ENCODE measurements at places on chromosomes 6 and 20. TPM values are rescaled to one million over a fixed set of nuclear protein-coding genes. Genes with fewer than 3 reads are reported as not detected.

TTBK1 gene
- 0.95 TPM for total RNA-seq

SOX18 gene
- 20.0 TPM for total RNA-seq

NNAT gene
- total RNA-seq: 41.3 TPM

ADGRF1 gene
- total RNA-seq: 3.3 TPM

C6orf163 gene
- 3.8 TPM for total RNA-seq

FAM210B gene
- total RNA-seq: 49.5 TPM

TGM2 gene
- 14.9 TPM for total RNA-seq

MYBL2 gene
- total RNA-seq: 19.5 TPM

CCN6 gene
- total RNA-seq: not detected

HSPA1L gene
- total RNA-seq: 1.3 TPM

EPPIN gene
- not detected for total RNA-seq

GRM1 gene
- not detected for total RNA-seq

MTFR2 gene
- total RNA-seq: 2.2 TPM

COL11A2 gene
- 1.1 TPM for total RNA-seq

TBX18 gene
- total RNA-seq: 0.82 TPM

- no peak for DNase-seq
These were observed 588.8 kb upstream of the ADGRB3 start for GRCh38 chr6:68046302-68046701.

DNA sequence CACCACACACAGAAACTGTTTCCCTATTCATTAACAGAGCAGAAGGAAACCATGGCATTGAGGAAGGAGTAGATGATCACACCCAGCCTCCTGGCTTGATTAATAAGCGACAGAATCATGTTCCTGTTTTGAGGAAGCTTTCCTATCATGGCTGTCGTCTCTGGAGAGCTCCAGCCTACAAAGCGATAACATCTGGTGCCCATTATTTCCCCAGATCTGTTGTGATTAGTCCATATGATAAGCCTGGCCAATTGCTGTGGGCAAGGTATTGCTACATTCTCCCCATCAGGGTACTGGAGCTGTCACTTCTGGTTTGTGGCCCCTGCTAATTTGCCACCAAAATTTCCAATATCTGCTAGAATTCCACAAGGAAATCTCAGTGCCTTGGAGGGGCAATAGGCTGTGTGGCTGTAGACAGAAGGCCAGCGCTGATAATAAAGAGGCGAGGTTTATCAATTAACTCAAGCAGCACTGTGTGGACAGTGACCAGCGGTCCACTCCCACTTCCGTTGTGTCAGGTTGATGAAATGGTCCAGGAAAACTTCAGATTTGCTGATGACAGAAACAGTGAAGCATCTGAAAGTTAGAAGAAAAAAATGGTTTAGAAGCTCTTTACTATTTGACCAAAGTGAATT lies 66.4 kb downstream of the OLIG3 start:
- no peak for DNase-seq

DNA sequence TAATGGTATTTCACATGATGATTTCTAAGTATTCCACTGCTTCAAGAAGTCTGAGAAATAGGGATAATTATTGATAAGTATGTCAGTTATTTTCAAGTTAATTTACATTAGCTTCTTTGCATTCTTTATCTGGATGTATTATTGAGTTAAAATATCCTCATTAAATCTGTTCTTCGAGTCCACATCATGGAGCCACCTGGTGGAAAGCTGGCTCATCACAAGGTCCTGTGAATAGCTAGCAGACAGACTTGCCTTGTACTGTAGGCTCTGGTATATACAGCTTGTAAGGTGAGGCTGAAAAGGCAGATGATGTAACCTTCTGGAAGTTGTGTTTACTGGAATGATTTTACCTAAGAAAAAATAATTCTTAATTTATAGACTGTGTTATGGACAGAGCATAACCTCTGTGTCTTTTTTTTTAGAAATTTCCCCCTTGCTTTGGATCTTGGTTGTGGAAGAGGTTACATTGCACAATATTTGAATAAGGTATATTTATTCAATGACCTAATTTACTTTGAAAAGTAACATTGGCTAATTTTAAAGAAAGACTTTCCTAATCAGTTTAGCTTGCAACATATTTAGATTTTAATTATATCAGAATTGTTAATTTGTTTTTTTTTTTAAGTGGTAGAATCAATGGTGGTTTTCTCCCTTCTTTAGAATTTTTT lies 3.5 kb downstream of the NDUFAF5 start:
- peak; percentile 69 for DNase-seq

GRCh38 chr6:70563530-70563929 lies 3.2 kb upstream of the SDHAF4 start:
- DNase-seq: no peak

DNA sequence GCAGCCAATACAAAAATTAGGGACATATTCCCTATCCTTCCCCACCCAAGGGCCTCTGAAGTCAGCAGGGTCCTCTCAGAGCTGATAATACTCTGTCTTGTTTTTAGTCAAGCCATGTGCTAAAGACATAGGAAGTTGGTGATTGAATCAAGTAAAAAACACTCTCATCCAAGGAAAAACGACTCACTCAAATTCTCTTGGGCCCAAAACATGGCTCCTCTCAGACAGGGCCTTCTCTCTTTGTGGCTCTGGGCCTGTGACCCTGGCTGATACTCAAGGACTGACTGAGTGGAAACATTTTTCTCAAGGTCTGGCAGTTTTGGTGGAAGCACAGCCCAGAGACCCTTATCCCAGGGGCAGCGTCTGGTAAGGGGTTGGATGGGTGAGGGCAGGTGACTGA lies 5.9 kb upstream of the SCML4 start:
- no peak for DNase-seq

DNA sequence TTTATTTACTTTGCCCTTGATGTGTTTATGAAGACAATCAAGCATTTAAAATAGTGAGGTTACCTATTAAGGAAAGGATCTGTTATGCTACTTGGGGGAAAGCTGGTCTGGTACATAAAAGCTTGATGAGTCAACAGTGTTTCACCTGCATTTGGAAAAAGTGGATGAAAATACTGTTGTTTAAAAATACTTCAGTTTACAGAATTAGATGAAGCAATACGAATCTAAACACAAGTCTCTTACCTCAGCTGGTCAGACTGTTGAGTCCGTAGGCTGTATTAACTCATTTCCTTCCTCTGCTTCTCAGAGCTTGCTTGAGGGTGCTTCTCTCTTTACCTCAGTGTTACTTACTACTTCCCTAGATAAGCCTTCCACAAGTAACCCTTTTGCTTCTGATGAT lies 36.1 kb downstream of the NKX2-4 start:
- DNase-seq: no peak

GRCh38 chr20:61813791-61814190 lies 251.9 kb downstream of the TAF4 start:
- peak; percentile 24 for DNase-seq

- no peak for DNase-seq
These were observed 123.9 kb upstream of the NXT1 start for GRCh38 chr20:23226612-23227265.

DNA sequence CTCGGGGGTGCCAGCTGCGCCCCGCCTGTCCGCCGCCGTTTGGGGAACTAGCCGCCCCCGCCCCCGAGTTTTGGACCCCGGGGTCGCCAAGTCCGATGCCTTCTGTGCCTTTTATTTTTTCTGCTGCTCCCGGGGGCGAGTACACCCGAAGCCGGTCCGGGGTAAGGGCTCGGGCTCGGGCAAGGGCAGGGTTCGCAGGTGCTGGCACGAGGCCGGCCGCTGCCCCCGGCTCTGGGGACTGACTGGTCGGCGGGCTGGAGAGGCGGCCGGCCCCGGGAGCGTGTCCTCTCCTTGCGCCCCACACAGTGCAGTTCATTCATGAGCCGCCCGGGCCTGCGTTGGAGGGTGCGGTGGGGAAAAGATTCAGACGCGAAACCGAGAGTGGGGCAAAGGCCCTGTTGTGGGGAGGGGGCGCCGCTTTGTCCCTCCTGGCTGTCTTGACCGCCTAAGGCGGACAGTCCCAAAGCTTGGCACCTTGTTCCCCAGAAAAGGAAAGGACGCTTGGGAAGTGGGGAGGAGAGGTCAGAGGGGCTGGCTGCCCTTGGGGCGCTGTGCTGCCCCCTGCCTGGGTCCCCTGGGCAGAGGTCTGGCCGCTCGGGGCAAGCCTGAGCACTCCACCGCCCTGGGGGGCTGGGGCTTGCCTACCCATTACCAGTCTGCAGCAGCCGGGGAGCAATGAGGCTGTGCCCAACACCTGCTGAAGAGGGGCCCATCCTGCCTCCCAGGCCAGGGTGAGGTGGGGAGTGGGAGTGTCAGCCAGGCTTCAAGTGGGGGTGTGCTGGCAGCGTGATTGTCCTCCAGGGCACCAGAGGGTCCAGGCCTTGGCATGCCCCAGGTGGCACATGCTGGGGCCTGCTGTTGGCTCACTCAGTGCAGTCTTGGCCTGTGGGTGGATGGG lies 915 bp downstream of the TMEM63B start:
- peak; percentile 71 for DNase-seq

GRCh38 chr20:9499126-9499899 lies 15.1 kb upstream of the LAMP5 start:
- no peak for DNase-seq

DNA sequence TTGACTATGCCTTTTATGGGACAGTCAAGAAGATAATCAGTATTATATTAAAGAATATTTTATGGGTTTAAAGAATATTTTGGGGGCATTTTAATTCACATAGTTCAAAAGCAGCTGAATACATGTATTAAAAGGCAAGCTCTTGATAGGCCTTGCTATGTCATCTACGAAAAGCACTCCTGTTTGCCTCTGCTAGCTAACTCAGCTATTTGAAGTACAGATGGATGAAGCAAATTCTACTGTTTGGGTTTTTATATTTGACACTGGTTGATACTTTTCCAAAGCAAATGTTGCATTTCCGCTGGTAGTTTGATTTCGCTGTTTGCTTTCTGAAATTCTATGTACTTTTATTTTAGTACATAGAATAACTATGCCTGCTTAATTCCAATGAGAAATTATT lies 47.0 kb downstream of the SLC22A3 start:
- no peak for DNase-seq

GRCh38 chr20:62678553-62678952 lies 30.1 kb upstream of the NTSR1 start:
- DNase-seq: no peak

GRCh38 chr6:107121964-107122495 lies 6.7 kb upstream of the BEND3 start:
- no peak for DNase-seq

DNA sequence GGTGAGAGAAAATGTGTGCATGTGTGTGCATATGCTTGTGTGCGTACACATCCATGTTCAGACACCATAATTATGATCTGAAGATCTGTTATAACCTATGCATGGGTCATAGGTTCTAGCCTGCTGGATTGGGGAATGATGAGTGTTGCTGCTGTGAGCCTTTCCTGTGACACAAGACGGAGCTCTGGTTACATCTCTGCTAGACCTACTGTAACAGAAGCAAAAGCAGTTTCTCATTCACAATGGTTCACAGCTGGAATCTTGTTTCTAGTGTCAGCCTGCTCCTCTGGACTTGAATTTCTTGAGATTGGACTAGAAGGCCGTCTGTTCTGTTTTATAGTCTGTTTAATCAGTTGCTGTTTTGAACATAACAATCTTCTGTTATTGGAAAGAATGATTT lies 40.1 kb downstream of the DEFB114 start:
- DNase-seq: no peak

DNA sequence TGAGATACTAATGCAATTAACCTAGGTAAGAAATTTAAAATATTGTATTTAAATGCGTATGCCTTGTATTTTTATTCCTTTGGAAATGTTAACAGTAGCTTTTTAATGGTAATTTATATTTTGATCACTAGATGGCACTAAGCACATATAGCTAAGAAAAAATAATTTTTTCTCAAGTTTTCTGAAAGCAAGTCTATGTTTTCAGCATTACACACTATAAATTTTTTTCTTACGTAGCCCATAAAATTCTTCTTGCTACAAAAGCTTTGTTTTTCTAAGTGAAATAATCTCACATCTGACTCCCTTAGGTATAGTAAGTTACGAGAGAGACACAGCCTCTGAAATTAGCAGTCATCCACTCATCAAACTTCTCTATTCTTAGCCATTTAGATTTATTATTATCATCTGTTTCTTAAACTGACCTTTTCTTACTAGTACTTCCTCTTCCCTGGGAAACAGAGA lies 35.7 kb downstream of the TSPYL4 start:
- DNase-seq: no peak

GRCh38 chr6:150711584-150712504 lies 112.2 kb downstream of the PLEKHG1 start:
- peak; percentile 86 for DNase-seq

Measured in mucosa of descending colon (tissue), 3 donors.